ENCODE measurements at places on chromosomes 16 and 17.

- peak; percentile 52 for DNase-seq
These were observed 3.2 kb downstream of the SLC22A31 start for GRCh38 chr16:89197033-89197632.

GRCh38 chr17:13544765-13545164, 57.0 kb downstream of the HS3ST3A1 start:
- DNase-seq, result no peak

- peak; percentile 60 for DNase-seq
These were observed 2.5 kb upstream of the GJD3 start for GRCh38 chr17:40366861-40367518.

GRCh38 chr16:4367393-4367856, 4.2 kb upstream of the VASN start:
- no peak for DNase-seq

DNA sequence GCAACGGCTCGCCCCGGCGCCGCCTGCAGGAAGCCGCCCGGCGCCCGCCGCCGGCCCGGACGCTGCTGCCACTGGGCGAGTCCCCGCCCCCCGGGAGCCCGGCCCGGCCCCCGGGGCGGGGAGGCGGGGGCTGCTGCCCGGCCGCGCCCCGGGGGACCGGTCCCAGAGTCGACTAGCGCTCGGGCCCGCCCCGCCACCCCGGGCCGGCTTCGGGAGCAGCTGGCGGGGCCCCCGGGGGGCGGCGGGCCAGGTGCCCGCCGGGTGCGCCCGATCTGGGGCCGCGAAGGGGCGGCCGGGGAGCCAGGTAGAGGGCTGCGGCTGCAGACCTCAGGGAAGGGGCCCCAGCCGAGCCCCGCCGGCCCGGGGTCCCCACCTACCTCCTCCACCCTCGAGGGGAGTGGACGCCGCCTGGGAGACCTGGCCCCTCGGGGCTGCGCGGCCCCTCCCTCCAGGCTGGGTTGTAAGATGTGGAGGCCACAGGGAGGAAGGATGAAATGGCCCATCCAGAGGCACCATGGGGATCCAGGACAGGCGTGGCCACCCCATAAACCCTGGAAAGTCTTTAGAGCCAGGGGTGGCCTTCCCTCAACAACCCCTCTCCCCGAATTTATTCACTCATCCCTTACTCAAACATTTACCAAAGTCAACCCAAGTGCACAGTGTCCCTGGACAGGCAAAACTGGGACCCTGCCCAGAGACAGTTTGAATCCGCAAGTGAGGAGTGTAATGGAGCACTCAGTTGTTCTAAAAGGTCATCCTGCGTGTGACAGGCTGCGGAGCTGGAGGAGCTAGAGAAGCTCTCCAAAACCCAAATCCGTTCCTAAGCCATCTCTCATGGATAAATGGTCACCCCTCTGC, at the start of gene CDYL2:
TSS of gene CDYL2 (minus strand) at position 73 of the 858 bp plus-strand sequence. CDS start 425 bp downstream, outside the sequence.
- peak; percentile 86 for DNase-seq

DNA sequence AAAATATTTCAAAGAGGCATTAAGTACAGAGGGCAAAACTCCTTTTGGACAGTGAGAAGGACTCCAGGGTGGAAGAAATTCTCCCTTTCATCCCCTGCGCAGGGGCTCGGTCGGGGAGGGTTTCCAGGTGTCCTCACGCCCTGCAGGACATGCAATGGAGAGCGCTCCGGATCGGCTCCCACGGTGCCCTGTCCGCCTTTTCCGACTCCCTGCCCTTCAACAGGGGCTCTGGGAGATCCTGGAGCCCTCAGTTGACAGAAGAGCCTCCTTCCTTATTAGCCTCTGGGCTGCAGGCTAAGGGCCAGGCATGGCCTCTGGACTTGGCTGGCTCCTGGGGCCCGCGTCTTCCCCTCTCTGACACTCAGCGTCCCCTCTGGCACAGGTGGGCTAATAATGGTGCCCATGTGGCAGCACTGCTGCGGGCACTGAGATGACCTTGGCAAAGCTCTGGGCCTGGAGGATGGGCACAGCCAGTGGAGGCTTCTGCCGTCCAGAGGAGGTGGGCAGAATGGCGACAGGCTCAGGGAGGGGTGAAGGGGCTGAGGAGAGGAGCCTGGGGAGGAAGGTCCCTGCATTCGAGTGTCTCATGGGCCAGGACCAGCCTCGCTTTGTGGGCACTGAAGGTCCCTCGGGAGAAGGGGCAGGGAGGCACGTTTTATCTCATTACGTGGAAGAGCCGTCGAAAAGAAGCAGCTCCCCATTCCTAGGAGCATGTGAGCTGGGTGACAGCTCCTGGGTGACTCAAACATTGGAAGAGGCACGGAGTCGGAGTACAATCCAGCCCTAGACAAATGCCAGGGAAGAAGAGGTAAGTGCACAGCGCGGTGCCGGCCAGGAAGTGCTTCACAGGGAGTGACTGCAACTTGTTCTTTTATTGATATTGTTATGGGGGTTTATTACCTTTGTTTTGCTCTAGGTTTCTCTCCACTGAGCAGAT, 161.7 kb downstream of the IRF8 start:
- DNase-seq, result no peak

GRCh38 chr16:20053336-20053735, 20.4 kb downstream of the GPR139 start:
- DNase-seq, result no peak

DNA sequence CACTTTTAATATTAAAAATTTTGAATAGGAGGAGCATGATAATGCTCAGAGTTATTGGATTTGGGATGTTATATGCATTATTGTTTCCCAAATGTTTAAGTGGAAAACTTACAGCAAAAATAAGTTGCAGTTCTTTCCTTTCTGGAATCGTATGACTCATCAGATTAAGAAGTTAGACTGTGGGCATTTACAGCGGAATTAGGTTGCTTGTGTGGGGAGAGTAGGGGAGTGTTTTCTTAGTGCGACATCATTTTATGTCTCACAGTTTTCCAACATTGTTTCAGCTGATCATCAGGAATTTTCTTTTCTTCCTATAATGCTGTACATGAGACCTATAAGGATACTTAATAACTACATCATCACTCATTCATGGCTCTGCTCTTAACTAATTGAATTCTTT, 1631.8 kb downstream of the CDH8 start:
- no peak for DNase-seq

- DNase-seq, result no peak
These were observed 610 bp downstream of the PIK3R5 start for GRCh38 chr17:8964801-8965393.

GRCh38 chr17:28519236-28519635, 13.1 kb downstream of the FOXN1 start:
- no peak for DNase-seq

DNA sequence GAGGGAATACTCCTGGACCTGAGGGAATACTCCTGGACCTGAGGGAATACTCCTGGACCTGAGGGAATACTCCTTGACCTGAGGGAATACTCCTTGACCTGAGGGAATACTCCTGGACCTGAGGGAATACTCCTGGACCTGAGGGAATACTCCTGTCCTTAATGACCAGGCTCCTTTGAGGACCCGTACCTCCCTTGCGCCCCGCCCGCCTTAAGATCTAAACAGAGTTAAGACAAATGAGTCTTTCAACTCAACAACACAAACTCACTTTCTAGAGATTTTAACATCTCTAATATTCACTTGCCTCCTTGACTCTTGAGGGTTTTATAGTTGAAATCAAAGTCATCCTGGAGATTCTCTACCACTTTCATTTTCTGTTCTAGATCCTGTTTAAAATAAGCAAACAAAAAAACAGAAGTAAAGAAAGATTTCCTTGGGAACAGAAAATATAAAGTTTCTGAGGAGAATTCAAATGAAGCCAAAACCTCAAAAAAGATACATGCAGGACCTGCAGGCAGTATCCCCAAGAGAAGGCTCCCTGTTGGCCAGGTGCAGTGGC, 49.7 kb downstream of the STAT3 start:
- no peak for DNase-seq

DNA sequence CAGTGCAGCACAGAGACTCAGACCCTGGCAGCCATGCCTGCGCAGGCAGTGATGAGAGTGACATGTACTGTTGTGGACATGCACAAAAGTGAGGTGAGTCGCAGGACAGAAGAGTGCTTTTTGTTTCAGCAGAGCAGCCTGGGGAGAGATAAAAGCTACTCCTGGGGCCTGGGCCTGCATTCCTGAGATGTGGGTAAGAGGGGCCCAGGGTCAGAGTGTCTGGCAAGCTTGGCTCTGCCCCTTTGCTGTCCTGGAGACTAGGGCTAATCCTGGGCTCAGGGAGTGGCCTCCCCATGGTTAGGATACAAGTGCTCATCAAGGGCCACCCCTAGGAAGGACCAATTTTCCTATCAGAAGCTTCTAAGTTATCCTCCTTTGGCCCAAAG, 4.8 kb upstream of the ERBB2 start:
- DNase-seq, result no peak

- no peak for DNase-seq
These were observed 324.0 kb downstream of the KCNJ2 start for GRCh38 chr17:70493277-70493874.

DNA sequence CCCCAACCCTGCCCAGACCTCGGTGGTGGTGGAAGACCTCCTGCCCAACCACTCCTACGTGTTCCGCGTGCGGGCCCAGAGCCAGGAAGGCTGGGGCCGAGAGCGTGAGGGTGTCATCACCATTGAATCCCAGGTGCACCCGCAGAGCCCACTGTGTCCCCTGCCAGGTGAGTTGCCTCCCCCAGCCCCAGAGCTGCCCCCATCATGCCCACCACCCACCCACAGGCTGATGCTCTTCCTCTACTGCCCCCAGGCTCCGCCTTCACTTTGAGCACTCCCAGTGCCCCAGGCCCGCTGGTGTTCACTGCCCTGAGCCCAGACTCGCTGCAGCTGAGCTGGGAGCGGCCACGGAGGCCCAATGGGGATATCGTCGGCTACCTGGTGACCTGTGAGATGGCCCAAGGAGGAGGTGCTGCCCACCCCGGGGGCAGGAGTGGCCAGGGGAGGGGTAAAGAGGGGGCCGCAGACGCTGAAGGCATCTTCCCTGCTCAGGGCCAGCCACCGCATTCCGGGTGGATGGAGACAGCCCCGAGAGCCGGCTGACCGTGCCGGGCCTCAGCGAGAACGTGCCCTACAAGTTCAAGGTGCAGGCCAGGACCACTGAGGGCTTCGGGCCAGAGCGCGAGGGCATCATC, 8.4 kb downstream of the GALK1 start:
- peak; percentile 47 for DNase-seq

DNA sequence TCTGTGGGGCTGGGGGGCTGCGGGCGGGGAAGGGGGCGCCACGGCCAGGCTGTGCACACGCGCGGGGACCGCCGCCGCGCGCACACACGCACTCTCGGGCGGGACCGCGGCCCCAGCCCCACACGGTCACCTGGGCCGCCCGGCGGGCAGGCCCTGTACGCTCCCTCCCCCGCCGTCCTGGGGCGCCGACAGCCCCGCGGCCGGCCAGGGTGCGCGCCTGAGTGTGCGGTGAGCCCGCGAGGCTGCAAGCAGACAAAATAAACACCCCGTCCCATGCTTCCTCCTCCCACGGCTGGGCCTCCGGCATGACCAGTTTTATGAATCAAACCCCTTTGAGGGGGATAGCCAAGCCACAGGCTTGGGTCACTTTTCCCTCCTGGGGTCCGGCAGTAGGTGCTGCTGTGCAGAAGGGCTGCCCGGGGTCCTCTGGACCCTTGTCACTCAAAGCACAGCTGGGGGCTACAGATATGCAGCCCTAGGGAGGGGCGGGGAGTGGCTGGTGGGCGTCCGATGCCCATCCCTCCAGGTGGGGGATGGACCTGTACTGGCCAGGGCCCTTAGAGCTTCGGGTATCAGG, 441 bp downstream of the VASN start:
- peak; percentile 82 for DNase-seq

DNA sequence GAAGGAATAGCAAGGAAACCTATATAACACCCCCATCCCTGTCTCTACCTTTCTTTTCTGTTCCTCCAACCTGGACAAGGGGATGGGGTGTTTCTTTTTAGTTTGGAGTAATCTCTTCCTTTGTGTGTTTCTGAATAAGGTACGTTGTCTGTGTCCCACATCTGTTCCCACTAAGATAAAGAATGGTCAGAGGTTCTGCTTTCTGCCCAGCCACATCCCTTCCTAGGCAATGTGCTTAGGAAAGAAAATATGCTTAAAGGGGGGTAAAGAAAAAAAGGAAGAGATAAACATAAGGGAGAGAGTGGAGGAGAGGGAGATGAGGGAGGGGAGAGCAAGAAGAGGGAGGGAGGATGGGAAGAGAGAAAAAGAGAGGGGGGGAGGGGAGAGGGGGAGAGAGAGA, 35.1 kb downstream of the SLC6A2 start:
- no peak for DNase-seq

- DNase-seq, result peak; percentile 26
These were observed 5.5 kb downstream of the CCL17 start for GRCh38 chr16:57409870-57410587.

DNA sequence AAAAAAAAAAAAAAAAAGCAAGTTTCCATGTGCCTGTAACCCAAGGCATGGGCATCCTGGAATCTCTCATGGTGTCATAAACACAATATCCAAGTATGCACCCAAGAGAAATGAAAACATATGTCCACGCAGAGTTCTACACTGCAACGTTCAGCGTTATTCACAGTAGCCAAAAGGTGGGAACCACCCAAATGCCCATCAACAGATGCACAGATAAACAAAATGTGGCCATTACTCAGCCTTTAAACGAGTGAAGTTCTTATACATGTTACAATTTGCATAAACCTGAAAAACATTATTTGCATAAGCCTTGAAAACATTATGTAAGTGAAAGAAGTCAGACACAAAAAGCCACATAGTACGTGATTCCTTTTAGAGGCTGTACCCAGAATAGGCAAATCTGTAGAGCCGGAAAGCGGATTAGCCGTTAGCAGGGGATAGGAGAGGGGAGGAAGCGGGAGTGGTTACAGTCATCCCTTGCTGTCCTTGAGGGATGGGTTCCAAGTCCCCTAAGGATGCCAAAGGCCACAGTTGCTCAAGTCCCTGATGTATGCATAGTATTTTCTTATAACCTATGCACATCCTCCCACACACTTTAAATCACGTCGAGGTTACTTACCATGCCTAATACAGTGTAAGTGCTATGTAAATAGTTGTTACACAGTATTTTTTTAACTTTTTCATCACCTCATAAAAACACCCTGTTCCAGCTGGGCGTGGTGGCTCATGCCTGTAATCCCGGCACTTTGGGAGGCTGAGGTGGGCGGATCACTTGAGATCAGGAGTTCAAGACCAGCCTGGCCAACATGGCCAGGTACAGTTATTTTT, 47.3 kb upstream of the DNAH17 start:
- no peak for DNase-seq

GRCh38 chr17:30477774-30478115, 537 bp downstream of the GOSR1 start:
- DNase-seq, result no peak

DNA sequence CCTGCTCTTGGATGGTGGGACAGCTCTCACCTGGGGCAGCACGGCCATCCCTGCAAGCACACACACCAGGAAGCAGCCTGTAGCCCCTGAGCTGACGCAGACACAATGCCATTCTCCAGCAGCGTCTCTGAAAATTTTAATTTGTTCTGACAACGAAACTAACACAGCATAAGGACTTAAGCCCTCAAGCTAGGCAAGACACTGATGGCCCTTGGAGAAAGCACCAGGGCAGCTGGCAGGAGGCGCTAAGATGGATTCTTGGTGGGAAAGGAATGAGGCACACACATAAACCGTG, 2.7 kb upstream of the LIMD2 start:
- no peak for DNase-seq

GRCh38 chr17:45972531-45972930, 26.5 kb upstream of the STH start:
- no peak for DNase-seq

Measured in H7 (cell line).